Vagina (tissue), 2 donors: ENCODE measurements at places on chromosomes 7 and 10. TPM values are rescaled to one million over a fixed set of nuclear protein-coding genes. Genes with fewer than 3 reads are reported as not detected.
A peak's percentile ranks its signal among the peaks of the same experiment; 100 is the strongest.

Gene PRSS1
- total RNA-seq: not detected

Gene CACNA2D1
- 16.9 TPM for total RNA-seq

Gene ZNF425
- total RNA-seq: 2.9 TPM

GRCh38 chr7:37251222-37251621 lies 197.4 kb downstream of the ELMO1 start:
- peaks cover 24% of the 10 kb centered on the region for H3K4me1 ChIP-seq
- no peak overlapping the region for H3K27ac ChIP-seq
- no peaks in the 10 kb centered on the region for H3K36me3 ChIP-seq
- H3K27me3 ChIP-seq: no peaks in the 10 kb centered on the region
- DNase-seq: no peak
- H3K4me3 ChIP-seq: no peak overlapping the region

- H3K4me1 ChIP-seq: no peaks in the 10 kb centered on the region
- no peaks in the 10 kb centered on the region for H3K27me3 ChIP-seq
These were observed 220.2 kb upstream of the TBX20 start for GRCh38 chr7:35474100-35474499.

DNA sequence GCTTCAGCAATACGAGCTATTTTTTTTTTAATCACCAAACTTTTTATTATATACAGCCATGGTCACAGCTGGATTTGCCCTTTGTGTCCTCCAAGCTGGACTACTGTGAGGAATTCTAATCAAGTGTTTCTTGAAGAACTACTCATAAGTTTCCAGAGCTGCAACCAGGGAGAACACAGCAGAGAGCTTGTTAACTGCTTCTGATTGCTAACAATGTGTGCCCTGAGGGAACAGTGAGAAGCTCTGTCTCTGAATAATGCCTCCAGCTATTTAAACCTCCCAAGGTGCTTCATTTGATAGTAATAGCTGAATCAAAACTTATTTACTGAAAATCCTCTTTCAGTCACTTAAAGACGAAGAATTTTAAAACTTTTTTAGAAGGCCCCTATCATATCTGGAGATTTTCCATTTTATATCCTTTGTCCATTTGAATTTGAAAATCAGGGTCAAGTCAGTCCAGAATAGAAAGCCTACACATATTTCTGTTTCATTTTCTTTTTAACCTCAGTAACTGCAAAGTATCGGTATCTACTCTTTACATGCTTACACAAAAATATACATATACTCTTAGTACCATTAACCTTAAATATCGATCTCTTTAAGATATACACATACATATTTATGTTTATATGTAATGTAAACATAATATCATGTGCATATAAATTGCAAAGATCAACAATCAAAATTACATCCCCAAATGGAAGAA lies 1024.2 kb downstream of the GRM8 start:
- no peak for DNase-seq
- H3K4me3 ChIP-seq: no peak overlapping the region
- H3K27ac ChIP-seq: no peak overlapping the region
- H3K4me1 ChIP-seq: no peaks in the 10 kb centered on the region
- no peaks in the 10 kb centered on the region for H3K27me3 ChIP-seq

DNA sequence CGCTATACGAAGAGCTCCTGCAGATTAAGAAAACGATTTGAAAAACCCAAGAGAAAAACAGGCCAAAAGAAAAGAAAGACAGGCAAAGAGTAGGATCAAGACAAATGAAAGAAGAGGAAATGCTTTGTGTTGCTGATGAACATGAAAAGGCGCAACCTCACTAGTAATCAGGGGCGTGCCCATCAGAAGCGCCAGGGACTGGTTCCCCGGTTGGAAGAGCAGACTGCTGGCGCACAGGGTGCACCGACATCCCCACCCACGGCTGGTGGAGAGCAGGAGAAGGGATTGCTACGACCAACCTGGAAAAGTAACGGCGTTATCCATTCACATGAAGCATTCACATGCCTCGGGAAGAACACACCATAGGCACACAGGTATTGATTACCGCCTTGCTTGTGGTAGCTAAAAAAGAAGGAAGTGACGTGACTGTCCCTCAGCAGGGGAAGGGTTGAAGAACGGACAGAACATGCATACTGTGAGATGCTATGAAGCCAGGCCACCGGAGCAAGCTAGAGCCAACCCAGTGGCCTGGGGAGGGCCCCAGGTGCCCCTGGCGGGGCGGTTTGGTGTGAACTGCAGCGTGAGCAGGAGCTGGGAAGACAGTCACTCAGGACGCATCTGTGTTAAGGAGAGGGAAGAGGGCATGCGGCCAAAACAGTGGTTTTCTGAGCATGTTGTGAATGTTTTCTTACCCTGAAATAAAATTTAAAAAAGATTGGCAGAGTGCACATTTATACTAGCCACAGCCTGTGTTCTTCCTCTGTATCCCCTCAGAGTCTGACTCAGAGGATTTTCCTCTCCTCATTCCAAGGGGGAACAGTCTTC lies 18.3 kb downstream of the AGAP3 start:
- DNase-seq: no peak
- no peak overlapping the region for H3K4me3 ChIP-seq
- H3K36me3 ChIP-seq: no peaks in the 10 kb centered on the region
- H3K27ac ChIP-seq: peak overlapping the region; percentile 11
- peaks cover 24% of the 10 kb centered on the region for H3K4me1 ChIP-seq

DNA sequence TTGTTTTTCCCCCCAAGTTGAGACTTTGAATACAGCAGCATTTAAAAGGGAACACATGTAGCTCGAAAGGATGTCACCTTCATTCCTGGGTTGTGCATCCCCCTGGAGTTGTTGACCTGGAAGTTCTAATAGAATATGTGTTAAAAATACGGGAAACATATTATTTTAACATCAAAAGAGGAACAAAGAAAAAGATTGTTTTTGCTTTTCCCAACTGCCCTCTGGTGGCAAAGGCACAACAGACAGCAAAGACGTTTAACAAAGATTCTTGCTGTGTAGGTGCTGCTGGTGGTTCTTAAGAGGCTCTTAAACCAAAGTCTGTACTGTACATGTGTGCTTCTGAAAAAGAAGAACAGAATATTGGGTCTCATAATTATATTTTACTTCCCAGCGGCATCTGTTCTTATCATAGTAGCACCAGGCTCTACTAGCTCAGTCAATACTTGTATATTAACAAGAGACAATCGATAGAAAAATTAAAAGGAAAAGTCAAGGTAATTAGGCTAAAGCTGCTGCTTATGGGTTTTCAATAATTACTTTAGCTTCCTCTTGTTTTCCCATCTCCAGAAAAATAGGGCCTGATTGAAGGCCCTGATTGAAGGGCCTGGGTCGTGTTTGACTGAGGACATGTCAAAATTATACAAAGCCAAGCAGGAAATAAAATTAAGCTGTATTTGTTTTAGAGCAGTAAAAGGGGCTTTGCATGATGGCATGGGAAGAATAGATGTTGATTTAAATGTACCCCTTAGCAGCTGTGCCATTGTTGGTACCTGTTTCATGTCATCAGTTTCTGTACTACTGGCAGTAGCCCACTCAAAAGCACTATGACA lies 384.2 kb upstream of the LRGUK start:
- no peak overlapping the region for H3K27ac ChIP-seq
- no peak for DNase-seq
- no peaks in the 10 kb centered on the region for H3K27me3 ChIP-seq
- H3K4me1 ChIP-seq: no peaks in the 10 kb centered on the region

GRCh38 chr7:18590744-18591340 lies 95.3 kb downstream of the HDAC9 start:
- no peak overlapping the region for H3K4me3 ChIP-seq
- DNase-seq: no peak
- H3K36me3 ChIP-seq: no peaks in the 10 kb centered on the region

- H3K27ac ChIP-seq: peak overlapping the region; percentile 20
- H3K27me3 ChIP-seq: no peaks in the 10 kb centered on the region
- H3K4me1 ChIP-seq: peaks cover 9% of the 10 kb centered on the region
These were observed 7.1 kb upstream of the MUC3A start for GRCh38 chr7:100942045-100942774.
